ENCODE measurements at places on chromosomes 12 and 14.

GRCh38 chr12:53951577-53952334 is 2.9 kb upstream of the HOXC12 start:
- DNase-seq = no peak

- DNase-seq = no peak
Measured at GRCh38 chr12:17652436-17652835, 437.6 kb downstream of the RERGL start.

DNA sequence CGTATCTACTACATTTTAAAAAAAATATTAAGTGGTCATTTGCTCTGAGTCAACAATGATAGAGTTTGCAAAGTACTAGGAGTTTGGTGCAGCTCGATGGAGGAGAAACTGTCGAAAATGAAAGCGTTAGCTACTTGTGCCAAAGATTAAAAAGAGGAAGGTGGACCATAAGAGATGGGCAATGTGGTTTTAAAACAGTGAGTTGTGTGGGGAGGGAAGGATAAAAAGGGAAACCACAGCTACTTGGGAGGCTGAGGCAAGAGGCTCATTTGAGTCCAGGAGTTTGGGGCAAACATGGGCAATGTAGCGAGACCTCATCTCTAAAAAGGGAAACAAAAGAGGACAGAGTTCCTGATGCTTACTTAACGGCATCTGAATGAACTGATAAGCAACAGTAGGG is 18.2 kb upstream of the STRAP start:
- no peak for DNase-seq

- DNase-seq = no peak
Measured at GRCh38 chr14:92135269-92135668, 13.5 kb downstream of the CPSF2 start.

GRCh38 chr12:12669020-12669419 is 27.0 kb downstream of the GPR19 start:
- no peak for DNase-seq

DNA sequence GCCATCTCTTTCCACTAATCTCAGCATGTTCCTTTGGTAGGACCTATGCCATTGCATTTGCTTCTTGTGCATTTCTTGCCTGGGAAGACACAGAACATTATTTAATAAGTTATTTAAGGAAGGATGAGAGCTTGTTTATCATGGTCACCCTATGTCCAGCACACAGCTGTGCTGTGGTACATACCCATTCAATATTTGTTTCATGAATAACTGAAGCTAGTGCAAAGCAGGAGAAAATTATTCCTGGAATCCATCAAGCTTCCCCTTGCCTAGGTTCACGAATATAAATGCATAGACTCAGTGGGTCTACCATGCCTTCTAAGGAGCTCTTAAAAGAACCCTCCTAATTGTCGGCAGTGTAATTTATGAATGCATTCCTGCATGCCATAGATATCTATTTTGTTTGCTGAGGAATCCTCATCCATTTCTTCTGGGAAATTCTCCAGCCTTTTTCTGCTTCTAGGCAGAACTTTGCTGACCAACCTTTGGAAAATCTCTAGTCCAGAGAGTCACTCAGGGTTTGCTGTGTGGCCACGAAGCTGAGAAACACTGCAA is 599.8 kb upstream of the TMEM132C start:
- DNase-seq = no peak

DNA sequence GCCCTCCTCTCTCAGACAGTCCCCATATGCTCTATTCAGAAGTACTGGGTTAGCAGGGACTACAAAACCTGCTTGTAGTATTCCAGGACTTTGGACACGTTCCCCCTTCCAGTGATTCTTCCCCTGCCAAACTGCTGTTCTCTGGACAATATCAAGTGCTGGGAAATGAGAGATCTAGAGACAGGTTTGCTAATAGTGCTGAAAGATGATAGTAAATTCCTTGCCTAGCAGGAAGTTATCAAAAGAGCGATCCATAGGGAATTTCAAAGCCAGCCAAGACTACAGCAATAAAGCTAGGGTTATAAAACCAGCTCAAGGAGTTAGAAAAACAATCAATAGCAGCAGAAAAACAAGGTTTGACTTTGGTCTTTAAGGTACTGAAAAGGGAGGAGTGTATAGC is 15.2 kb downstream of the SLC7A8 start:
- DNase-seq = no peak

DNA sequence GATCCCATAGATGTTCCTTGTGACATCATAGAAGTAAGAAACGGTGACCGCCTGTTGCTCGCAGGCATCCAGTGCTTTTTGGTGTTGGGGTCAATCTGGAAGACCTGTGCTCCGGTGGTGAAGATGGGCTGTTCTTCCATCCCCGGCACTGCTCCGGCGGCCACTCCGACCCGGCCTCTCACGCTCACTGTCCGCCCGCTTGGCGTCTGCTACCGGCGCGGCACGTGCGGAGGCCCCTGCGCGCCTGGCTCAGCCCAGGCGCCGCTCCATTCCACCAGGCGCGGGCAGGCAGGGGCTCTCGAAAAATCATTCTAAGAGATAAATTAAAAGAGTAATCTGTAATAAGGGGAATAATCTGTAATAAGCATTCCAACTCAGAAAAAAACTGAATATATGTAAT is 934.5 kb downstream of the TMEM121 start:
- no peak for DNase-seq

GRCh38 chr12:22396253-22396652 is 61.7 kb upstream of the ST8SIA1 start:
- no peak for DNase-seq

DNA sequence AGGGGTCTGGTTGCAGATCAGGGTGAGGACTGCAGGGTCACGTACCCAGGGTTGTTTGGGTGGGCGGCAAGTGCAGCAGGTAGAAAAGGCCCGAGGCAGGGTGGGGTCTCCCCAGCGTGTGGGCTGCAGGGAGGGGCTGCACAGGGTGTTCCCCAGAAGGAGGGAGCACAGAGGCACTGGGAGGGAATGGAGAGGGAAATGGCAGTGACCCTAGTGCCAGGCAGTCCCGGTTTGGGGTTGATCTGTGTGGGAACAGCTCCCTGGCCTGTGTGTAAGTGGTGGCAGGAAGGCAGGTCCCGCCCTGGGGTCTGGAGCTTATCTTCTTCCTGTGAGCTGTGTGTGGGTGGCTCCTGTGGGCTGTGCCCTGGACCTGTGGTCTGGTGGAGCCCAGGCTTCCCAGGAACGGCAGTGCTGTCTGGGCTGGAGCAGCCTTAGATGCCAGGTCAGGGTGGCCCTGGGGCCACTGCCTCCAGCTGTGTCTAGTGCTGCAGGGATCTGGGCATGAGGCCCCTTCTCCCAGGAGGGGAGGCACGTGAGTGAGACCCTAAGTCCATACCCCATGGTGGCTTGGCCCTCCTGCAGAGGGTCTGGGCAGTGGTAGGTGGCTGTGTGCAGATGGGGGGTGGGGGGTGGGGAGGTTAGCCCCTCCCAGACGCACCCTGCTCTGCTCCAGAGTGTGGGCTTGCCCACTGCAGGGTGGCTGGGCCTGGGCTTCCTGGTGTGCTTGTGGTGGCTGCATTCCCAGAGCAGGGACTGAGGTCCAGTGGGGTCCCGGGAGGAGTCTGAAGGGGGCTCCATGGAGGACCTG is 363.5 kb downstream of the TMEM121 start:
- DNase-seq = no peak

GRCh38 chr14:24298892-24299254 is 707 bp downstream of the DHRS1 start:
- no peak for DNase-seq

- no peak for DNase-seq
Measured at GRCh38 chr12:21296751-21297406, 37.8 kb downstream of the SLCO1A2 start.

GRCh38 chr12:10153271-10154144 is 18.4 kb downstream of the OLR1 start:
- DNase-seq = peak; percentile 47

DNA sequence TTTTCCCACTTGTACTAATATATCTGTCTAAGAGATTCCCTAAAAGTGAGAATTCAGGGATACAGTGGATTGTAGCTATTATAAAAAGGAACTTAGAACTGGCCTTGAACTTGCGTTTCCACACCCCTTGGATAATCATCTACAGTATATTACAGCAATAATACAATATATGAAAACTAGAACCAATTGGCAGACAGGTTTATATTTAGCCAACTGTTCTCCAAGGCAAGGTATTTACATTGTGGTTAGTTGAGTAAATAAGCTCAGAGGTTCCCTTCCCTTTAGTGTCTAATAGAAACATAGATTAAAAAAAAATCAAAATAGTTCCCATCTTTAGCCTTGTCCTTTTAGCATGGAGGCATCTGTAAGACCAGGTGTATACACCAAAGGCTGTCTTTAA is 42.1 kb downstream of the LIMA1 start:
- no peak for DNase-seq

DNA sequence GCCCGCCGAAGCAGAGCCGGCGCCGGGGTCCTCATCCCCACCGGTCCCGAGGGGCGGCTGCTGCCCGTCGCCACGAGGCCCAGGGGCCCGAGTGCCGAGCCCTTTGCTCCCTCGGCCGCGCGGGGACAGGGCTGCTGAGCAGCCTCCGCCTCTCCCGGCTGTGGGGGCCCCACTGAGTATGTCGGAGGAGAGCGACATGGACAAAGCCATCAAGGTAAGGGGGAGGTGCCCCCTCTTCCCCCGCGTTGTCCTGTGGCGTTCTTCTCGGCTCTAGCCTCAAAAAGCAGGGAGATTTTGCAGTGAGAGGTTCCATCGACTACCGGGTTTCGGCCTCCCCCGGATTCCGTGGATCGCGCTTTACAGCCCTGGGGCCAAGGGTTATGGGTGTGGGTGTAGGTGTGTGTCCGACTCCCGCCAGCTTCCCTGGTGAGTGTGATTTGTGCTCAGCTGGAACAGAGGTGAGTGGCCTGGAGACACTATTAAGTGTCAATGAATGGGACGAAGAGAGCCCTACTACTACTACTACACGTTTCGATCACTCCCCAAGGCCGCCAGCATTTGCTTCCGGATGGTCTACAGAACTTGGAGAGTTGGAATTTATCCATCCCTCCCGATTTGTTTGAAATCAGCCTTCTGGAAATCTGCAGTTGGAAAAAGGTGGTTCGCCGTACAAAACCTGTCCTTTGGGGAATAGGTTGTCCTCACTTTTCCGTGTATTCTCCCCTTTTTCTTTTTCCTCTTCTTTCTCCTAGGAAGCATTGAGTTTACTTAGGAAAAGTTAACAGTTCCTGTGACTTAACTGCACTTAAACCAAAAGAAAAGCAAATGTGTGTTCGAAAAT is 748 bp downstream of the MAPKAPK5 start:
- no peak for DNase-seq

DNA sequence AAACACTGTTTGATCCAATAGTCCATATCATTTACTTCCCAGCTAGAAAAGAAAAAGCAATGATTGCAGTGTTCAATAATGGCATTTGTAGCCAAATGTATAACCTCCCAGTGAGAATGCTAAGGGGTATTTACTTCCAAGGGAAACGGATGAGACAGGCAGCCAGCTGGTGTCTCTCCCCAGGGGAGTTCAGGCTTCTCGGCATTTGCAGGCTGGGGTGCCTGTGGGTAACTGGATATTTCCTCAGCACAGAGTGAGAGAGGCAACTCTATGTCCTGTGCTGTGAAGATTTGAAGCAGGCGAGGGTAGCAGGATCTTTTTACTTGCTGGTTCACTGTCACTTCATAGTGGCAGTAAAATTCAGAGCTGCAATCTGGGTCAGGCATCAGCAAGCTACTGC is 1455.6 kb upstream of the TMEM132C start:
- DNase-seq = no peak

DNA sequence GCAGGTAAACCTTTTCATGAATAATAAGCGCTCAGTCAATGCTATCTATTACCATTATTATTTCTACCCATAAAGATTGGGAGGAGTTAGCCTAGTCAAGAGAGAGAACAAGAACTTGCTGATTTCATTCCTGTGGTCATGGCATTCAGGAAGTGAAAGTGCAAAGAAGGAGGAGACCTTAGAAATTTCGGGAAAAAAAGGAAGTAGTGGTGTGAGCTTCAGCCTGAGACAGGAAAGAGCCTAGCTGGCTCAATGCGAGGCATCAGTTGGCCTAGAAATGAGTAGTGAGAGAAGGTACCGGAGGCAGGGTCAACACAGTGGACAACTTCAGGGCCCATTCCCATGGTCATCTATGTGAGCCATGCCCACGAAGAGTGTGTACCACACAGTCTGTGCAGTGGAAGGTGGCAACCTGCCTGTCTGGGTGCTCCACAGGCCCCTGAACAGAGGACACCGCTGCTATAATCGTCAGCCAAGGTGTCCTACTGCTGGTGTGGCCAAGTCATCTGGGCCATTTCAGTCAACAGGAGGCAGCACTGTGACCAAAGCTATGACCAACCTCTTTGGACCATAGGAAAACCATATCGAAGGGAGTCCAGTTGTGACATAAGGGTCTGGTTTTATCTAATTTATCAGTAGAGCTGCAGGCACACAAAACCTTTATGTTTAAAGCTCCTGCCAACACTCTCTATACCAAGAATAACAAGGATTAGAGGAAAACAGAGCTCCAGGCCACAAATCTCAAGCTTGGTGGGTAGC is 16.2 kb upstream of the STON2 start:
- no peak for DNase-seq

DNA sequence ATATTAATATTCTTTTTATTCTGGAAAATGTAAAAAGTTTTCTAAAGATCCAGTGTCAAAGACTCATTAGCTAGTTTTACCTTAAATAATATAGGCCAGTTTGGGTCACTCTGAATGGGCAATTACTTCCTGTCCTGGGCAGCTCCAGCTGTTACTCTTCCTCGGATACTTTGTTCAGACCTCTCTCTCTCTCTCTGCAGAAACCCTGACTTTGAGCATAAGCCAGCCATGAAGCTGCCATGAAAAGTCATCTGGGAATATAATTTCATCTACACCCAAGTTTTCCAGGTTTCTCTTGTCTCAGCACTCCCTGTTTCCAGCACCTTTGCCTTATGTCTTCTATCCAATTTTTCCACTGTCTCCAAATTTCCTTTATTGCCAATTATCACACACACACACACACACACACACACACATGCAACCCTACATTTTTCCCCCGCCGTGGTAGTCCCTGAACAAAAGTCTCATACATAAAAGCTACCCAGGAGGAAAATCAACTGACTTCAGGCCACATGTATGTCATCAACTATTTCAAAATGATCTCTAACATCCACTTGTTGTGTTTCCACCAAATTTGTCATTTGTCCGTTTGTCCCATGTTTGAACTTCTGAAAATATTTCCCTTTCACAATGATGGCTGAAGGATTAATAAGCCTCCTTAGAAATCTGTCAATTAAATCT is 318.1 kb downstream of the SSPN start:
- no peak for DNase-seq

- no peak for DNase-seq
Measured at GRCh38 chr14:73394317-73394716, 64.0 kb downstream of the NUMB start.

- DNase-seq = no peak
Measured at GRCh38 chr12:94507455-94507854, 47.8 kb upstream of the CEP83 start.

- no peak for DNase-seq
Measured at GRCh38 chr14:105074601-105075053, 9.4 kb upstream of the GPR132 start.

- no peak for DNase-seq
Measured at GRCh38 chr12:40375076-40375475, 150.3 kb downstream of the LRRK2 start.

- DNase-seq = no peak
Measured at GRCh38 chr12:124524231-124524925, 43.0 kb downstream of the NCOR2 start.

Data from iPS DF 19.7 (cell line).